ENCODE measurements at places on chromosomes 11 and 22.
A peak's percentile ranks its signal among the peaks of the same experiment; 100 is the strongest.

GRCh38 chr11:39589391-39589790 lies 1870.1 kb downstream of the LRRC4C start:
- DNase-seq, result no peak

DNA sequence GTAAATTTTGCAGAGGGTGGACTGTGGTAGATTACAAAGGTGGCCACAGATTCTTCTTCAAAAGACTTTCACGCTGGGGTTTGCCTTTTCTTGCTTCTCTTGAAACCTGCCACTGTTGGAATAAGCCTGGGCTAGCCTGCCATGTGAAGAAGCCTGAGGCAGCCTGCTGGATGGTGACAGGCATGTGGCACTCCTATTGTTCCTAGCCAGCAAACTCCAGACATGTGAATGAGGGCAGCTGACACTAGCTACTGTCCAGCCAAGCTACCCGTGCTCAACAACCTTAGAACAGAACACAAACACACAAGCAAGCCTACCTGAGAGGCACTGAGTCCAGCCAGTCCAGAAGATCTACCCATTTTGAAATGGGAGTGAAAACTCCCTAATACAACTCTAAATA lies 322.7 kb upstream of the LARGE1 start:
- DNase-seq, result no peak

GRCh38 chr11:45751430-45751829 lies 53.5 kb upstream of the SLC35C1 start:
- DNase-seq, result peak; percentile 66

DNA sequence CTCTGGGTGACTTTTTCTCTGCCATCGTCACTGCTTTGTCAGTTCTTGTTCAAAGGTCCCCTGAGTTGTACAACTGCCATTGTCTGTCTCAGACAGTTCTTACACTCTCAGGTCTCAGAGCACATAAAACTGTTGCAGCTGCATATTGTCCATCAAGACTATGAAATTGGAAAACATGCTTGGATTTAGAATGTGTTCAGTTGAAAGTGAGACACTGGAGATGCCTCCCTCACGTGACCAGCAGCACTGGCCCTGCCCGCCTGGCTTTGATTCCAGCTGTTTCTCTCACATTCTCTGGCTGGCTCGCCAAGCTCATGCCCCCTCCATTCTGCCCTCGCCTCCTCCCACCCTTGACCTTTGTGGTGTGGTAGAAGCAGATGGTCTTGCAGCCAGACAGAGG lies 244.2 kb downstream of the NTM start:
- DNase-seq, result no peak

- DNase-seq, result no peak
These were observed 6.7 kb downstream of the CENPM start for GRCh38 chr22:41939981-41940831.

GRCh38 chr11:37704791-37705190 lies 1106.8 kb upstream of the RAG2 start:
- no peak for DNase-seq

DNA sequence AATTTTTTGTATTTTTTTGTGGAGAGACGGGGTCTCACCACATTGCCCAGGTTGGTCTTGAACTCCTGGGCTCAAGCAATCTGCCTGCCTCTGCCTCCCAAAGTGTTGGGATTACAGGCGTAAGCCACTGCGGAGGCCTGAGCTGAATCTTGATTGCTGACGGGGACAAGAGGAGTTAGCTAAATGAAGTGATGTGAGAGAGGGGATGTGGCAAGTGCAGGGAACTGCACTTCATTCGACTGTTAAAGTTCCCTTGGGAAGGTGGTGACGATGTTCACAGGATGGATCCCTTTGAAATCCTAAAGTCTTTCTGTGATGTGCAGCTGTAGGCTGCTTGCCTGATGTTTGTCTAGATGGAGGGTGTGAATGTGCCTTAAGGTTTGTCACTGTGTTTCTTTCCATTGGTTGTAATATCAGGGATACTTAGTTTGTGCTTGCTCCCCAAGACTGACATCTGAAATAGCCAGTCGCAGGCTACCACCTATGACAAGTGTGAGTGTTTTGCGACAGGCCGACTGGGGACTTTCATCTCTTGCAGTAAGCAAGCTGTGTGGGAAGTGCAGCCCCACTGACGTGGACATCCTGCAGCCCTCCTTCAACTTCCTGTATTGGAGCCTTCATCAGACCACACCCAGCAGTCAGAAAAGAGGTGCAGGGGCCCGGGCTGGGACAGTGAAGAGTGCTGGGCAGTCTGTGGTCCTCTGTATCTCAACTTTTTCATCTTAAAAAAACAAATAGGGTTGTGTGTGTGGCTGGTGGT lies 19.6 kb upstream of the CCDC134 start:
- no peak for DNase-seq

- DNase-seq, result no peak
These were observed 27.7 kb downstream of the TYR start for GRCh38 chr11:89205378-89205777.

- no peak for DNase-seq
These were observed 60.6 kb upstream of the YPEL1 start for GRCh38 chr22:21796231-21796630.

DNA sequence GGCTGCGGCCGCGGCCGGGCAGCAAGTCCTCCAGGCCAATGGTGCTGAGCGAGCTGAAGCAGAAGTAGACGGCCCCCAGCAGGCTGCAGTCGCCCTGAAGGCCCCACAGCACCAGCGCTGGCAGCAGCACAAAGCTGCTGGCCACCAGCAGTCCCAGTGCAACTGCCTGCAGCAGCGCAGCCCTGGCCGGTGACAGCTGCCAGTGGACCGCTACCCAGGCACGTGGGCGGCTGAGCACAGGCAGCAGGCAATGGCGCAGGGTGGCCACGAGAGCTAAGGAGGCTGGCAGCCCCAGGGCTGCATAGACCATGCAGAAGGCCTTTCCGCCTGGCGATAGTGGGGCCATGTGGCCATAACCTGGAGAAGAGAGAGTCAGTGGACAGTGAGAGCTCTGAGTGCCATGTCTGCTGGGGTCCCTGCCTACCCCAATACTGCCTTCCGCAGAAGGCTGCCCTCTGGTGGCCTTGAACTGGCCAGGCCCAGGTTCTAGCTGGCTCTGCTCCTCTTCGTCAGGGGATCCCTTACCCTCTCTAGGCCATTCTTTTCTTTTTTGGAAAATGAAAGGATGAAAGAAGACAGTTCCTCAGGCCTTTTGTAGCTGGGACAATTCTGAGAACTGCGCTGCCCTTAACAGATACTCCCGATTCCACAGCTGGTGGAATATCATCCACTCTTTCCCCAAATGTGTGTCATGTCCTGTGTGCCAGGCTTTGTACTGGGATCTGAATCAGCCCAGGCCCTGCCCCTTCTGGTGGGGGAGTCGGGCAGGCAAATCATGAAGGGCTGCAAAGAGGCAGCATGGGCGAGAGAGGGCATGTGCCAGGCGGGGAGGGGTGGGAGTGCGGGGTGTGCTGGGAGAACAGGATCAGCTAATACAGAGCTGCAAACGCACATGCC lies 1.8 kb downstream of the KCNK7 start:
- no peak for DNase-seq

DNA sequence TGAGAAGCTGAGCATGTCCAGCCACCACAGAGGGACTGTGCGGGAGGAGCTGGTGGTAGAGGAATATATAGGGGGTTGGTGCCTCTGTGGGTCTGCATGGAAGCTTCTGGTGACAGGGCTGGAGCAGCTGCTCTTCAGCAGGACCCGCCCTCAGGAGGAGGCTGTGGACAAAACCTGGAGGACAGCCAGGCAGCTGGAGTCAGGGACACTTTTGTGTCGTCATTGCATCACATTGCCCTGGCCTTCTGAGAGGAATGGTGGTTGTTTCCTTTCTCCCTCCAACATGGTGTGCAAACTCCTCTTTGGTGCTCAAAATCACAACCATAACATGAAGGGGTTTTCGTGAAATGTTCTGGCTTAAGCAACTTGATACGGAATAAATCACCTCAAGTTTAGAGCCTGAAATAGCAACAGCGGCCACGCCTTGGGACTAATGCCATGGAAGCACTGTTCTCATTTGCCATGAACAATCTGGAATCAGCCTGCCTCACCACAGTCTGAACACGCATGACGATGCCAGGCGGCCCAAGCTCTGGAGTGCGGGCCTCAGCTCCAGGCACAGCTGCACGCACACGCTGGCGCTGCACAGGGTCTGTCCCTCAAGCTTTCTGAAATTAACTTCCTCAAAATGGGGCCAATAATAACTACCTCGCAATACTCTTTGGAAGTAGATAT lies 17.1 kb upstream of the CSRP3 start:
- DNase-seq, result no peak

DNA sequence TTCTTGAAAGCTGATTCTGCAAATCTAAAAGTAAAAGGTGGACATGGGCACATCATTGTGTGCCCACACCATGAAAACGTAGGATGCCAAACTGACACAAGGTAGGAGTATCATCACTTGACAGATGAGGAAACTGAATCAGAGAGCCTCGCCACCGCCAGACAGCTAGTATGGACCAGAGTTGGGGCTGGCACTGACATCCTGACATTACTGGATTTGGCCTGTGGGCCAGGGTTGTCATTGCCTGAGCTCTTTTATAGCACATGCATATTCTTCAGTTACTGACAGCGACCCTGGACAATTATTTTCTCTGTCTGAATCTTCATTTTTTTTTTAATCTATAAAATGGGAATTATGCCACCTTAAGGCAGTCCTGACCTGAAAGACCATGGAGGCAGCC lies 16.5 kb downstream of the USP35 start:
- no peak for DNase-seq

DNA sequence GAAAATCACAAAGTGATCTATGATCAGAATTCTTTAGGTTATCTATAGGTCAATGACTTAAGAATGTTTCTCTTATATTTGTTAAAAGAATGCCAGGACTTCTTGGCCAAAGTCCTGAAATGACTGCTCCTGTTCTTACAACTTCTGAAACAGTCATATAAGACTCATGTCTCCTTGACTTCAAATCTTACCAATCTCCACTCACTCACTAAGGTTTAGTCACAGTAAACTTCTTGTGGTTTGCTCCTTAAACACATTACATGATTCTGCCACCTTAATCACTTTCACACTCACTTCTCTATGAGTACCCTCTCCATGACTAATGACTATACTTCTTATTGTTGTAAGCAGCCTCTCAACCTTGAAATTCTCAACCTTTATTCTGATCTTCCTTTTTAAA lies 648.7 kb upstream of the CCDC179 start:
- DNase-seq, result no peak

GRCh38 chr11:66069715-66070603 lies at the start of gene PACS1:
Gene PACS1, plus strand, starts transcription at chr11:66070272. Its CDS starts 215 bp downstream, at chr11:66070487.
- peak; percentile 64 for DNase-seq

- no peak for DNase-seq
These were observed 108.3 kb downstream of the CHST1 start for GRCh38 chr11:45556851-45557707.

DNA sequence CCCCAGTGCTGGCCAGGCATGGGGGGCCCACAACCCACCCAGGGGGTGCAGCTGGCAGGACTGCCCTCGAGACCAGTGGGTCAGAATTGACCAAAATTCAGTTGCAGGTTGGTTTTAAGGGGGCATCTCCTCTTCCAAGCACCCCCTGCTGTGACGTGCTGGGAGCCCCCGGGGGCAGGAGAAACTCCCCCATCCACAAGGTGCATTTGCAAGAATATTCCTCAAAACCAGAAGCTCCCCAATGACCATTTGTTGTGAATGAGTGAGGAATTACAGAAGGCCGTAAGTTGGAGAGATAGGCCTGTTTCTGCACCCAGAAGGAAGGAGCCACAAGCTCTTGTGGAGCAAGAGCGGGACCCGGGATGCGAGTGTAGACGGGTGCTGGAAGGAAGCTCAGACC lies 414.5 kb downstream of the BRD1 start:
- no peak for DNase-seq

DNA sequence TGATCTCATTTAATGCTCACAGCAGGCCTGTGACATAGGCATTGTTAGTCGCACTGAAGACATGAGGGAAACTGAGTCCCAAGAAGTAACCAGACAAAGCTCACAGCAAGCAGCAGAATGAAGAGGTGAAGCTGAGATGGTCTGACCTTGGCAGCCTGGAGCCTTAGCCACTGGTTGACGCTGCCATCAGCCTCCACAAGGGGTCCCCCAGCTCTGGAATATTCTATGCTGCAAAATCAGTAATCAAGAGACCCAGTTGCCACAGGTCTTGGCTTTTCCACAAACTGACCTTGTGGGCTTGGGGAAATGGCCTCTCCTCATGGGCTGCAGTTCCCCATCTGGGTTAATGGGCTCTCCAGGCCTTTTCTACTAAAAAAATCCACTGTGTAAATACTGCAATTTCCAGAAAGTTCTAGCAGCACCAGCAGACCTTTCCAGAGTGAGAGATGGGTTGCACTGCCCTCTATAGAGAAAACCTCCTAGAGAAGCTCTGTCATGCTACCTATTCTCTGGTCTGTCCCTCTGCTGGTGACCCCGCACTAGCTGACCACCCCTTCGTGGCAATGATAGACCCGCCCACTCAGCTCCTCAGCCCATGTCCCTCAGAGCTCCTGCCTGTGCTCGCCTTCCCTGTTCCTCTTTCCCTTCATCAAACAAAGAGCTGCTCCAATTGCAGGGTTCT lies 22.6 kb upstream of the ISX start:
- no peak for DNase-seq

DNA sequence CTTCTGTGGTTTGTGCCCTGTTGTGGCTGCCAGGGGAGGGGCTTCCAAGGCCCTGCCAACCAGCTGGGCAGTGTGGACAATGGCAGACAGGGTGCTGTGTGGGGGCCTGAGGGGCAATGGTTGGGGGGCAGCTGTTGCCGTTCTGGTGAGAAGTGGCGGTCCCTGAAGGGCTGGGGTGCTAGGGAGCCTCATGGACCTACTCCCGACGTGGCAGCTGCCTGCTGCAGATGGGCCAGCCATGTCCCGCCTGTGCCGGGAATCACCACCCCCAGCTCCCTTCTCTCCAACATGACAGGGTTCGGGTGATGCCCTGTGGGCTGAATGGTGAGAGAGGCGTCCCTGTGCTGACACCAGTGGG lies 74.2 kb downstream of the KCNQ1 start:
- no peak for DNase-seq

GRCh38 chr11:133988686-133989410 lies 32.1 kb upstream of the IGSF9B start:
- DNase-seq, result no peak

DNA sequence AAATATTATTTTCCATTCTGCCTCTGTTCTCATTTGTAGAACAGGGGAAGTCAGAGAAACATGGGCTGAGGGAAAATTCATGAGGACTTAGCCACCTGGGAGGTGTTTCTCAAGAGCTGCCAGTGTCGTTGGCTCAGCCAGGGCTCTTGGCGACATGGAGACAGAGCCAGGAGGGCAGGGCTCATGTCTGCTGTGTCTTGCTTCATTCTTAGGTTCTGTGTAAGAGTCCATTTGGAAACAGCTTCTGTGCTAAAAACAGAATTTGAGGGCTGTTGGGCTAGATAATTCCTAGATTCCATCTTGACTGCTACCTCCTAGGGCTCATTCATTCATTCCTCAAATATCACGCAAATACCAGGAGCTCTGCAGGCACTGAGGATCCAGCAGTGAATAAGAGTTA lies 15.1 kb upstream of the MRGPRX2 start:
- no peak for DNase-seq

All from NCI-H146 (cell line).